ENCODE measurements at places on chromosomes 13 and 19.

GRCh38 chr13:60690604-60691003 is 293.6 kb downstream of the TDRD3 start:
- DNase-seq = no peak

- DNase-seq = no peak
Observed at GRCh38 chr13:86946734-86947133, 724.4 kb upstream of the SLITRK5 start.

- peak; percentile 58 for DNase-seq
Observed at GRCh38 chr13:45564133-45564776, 51.3 kb downstream of the ERICH6B start.

GRCh38 chr19:15137777-15138176 is 30.6 kb downstream of the SYDE1 start:
- DNase-seq = no peak

DNA sequence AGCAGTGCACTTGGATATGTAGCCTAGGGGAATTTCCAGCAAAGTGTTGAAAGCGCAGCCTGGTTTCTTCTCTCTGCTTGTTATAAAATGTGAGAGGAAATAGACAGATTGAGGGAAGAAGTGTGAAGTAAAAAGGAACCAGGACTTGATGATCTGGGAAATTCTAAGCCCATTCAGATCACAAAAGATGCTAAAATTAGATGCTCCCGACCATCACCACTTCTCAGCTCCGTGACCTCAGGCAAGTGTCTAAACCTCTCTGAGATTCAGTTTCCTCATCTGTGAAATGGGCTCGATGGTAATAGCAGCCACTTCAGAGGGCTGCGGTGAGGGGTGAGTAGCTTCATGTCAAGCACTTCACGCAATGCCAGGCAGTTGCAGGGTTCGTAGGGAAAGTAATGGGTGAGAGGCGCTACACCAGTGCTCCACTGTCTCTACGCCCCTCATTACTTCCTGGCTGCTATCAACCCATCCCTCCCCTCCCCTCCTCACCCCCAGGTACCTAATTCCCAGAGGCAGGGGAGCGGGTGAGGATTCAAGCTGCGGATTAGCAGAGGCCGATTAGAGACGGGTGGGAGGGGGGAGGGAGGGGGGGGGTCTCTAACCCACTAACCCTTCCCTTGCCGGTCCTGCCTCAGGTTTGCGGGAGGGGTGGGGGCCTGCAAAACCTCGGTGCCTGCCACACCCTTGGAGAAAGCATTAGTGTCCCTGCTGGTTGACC is 9.0 kb upstream of the NFIC start:
- DNase-seq = no peak
